ENCODE measurements at places on chromosomes 11 and 22.

DNA sequence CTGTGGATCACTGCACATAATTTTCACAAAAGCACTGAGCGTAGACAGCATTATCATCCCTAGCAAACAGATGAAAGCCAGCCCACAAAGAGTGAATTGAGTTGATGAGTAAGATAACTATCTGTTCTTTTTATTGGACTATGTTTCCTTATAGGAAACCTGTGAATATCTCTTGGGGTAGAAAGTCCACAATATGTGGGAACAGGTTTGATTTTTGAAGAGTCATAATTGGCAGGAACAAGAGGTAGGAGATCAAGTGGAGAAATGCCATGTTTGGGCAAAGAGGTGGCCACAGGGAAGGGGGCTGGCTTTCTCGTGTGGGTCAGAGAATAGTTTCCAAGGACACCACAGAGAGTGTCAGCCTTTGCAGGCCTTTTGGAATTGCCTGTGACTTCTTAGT, 23.9 kb downstream of the OR51E2 start:
- DNase-seq = no peak

- no peak for DNase-seq
These were observed 26.1 kb upstream of the ETS1 start for GRCh38 chr11:128613300-128613995.

- DNase-seq = no peak
These were observed 13.1 kb upstream of the SERPING1 start for GRCh38 chr11:57584341-57584740.

- no peak for DNase-seq
These were observed 7.2 kb upstream of the UCP3 start for GRCh38 chr11:74015919-74016684.

DNA sequence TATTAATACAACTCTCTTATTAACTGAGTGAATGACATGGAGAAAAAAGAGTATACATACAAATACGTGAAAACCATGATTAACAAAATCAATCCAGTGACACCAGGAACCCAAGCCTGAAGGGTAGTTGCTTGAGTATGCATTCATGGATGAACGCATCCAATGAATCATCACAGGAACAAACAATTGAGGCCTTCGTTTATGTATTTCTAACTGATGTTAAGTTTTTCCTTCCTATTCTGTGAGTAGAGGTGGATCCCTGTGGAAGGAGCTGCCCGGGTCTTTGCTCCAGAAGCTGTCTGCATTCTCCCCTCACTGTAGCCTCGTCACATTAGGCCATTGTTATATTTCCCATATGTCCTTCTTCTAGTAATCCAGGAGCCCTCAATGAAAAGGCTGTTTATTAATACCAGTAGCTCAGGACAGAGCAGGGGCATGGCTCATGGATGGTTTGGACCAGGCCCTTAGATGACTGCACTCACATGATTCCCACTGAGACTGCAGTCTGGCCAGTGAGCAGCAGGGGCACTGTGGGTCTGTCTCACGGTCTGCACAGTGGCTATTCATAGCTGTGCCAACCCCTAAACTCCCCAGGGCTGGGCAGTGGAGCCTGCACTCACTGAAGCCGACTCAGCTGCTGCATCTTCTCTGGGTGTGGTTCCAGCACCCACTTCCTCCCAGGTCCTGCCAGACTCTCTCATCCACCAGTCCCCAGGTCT, 128.1 kb upstream of the TOP3B start:
- no peak for DNase-seq

DNA sequence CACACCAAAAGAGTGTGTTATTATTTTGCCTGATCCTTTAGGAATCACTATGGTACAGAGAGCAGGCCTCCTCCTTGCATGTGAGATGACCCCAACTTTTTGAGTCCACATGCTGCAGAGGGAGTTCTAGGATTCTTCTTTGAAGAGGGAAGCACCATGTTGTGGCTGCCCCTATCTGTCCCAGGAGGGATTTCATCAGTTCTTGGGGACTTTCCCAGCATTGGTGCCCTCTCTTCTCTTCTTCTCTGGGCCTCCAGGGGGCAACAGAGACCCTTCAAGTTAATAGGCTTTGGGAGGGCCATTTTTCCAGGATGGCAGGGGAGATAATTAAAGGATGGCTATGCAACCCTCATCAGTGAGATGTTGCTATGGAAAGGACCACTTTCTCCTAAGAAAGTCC, 3.6 kb downstream of the MMP1 start:
- DNase-seq = no peak

- DNase-seq = no peak
These were observed 824.5 kb downstream of the TBC1D22A start for GRCh38 chr22:47586946-47587345.

GRCh38 chr11:23013509-23013908, 153.2 kb upstream of the CCDC179 start:
- no peak for DNase-seq

DNA sequence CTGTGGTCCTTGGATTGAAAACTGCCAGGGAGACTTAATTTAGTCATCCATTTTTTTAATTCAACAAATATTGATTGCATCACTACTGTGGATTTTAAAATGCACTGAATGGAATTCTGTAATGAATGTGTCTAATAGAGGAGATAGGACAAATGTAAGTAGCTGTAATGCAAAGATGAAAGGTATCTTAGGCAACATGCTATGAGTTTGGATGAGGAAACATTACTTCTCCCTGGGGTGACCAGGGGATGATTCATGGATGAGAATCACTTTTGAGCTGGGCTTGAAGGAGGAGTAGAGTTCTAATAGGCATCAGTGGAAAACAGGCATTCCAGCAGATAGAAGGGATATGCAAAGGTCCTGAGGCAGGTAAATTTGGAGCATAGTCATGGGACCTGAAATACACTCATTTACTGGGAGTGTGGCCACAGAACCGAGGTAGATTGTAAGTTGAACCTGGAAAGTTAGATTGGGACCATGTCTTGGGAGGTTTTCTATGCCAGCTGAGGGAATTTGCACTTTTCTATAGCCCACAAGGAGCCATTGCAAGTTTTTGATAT, 43.4 kb downstream of the PKNOX2 start:
- DNase-seq = no peak

- DNase-seq = no peak
These were observed 46.2 kb downstream of the WT1 start for GRCh38 chr11:32388871-32389770.

DNA sequence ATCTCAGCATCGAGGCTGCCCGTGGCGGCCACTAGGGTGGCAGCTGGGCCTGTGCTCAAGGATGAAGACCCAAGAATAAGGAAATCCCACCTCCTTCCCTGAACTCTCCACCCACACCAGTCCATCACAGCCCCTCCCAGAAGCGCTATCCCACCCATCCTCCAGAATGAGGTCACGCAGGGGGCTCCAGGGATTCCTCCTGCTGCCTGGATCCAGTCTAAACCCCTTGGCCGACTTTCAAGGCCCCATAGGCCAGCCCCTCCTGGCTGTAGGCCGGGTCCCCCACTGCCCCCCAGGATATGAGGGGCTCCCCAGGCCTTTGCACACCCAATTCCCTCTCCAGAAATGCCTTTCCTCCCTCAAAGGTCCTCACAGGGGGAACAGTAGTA, 19.0 kb upstream of the SCGB1A1 start:
- peak; percentile 80 for DNase-seq
